Tibial artery (tissue), 4 donors: ENCODE measurements at places on chromosomes 4 and X.

GRCh38 chr4:175407926-175408325 is 404.1 kb downstream of the GPM6A start:
- no peak for DNase-seq

GRCh38 chrX:139086246-139086645 is 374.7 kb upstream of the FGF13 start:
- DNase-seq = no peak

GRCh38 chrX:2383735-2384134 is 117.0 kb downstream of the DHRSX start:
- no peak for DNase-seq

- no peak for DNase-seq
These were observed 61.3 kb downstream of the AR start for GRCh38 chrX:67604979-67605703.

DNA sequence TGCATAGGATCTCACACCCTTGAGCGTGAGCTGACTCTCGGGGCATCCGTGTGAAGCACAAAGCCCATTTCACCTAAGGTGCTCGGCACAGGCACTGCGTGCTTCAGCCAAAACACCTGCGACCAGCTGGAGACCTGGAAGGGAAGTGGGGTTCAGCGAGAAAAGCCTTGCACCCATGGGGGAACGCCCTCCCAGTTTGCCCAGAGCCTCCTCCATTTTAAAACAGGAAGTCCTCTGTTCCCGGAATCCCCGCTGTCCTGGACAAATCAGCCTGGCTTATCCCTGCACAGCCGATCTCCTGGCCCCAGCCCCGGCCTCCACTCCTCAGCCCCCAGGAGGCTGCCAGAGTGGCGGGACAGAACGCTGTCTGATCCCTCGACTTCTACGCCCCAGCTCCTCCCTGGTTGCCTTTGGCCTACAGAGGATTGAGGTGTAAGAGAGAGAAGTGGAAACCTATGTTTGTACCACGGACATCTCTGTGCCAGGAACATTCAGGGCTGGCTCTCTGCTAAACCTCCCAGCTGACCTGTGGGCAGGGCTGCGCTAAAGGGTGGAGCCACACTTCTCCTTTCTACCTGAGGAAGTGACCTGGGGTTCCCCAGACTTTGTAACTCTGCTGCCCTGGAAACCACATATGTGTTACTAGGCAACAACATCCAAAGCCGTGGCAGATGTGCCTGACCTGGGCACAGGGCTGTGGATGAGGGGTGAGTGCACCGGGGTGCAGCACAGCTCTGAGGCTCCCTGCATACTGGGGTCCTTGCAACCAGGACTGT is 3.8 kb upstream of the C4orf50 start:
- no peak for DNase-seq
